ENCODE measurements at places on chromosomes 12 and 14.

DNA sequence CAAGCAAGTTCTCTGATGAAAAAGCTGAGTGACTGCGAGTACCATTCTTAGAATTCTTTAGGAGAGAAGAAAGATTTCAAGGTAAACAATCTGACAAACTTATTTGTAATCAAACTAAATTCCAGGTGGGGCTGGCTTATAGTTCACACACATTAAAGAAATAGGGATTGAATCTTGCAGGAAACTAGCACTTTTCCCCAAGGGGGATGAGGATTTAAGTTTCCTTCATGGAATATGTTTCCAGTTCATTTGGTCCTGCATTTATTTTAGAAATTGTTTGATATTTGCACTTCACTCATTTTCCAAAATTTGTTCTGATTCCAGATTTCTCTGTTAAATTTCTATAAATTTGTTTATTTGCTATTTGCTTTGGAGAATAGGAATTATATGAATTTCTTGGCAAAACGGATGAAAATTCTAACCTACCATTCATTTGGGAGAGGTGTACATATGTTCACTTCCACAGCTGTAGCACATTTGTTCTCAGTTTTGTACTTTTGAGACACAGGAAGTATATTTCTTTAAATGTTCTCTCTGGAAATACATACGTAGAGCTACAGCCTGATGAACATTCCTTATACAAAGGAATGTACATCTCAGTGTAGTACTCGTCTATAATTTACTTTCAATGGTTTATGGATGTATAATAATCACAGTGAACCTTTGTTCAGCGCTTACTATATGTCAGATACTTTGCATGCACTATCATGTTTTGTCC, 145.5 kb downstream of the AKAP6 start:
- no peak for DNase-seq

DNA sequence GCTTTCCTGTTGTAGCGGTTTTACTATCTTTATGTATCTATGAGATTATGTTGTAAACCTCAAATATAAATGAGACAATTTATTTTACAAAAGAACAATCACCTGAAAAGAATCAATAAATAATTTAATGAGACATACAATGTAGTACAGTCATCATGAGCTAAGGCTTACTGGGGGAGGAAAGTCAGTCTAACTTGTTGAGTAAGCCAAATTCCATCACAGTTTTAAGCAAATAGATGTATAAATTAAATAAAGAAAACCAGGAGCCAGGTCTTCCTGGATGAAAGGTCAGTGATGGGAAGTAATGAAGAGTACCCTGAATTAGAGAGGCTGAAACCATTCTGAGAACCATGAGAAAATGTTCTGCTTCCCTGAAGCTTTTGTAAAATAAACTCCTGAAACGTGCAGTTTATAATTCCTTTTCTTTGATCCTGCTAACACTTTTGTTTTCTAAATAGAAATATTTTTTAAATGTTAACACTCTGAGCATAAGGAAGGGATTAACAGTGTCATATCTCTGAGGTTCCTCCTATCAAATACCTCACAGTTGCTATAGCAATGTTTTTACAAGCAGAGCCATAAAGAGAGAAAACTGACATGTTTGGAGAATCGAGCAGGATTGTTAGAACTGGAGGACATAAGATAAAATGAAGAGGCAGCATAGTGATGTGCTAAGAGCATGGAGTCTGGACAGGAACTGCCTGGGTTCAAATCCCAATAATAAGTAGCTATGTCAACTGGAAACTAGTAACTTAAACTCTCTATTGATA, 444.9 kb upstream of the FOXG1 start:
- no peak for DNase-seq

DNA sequence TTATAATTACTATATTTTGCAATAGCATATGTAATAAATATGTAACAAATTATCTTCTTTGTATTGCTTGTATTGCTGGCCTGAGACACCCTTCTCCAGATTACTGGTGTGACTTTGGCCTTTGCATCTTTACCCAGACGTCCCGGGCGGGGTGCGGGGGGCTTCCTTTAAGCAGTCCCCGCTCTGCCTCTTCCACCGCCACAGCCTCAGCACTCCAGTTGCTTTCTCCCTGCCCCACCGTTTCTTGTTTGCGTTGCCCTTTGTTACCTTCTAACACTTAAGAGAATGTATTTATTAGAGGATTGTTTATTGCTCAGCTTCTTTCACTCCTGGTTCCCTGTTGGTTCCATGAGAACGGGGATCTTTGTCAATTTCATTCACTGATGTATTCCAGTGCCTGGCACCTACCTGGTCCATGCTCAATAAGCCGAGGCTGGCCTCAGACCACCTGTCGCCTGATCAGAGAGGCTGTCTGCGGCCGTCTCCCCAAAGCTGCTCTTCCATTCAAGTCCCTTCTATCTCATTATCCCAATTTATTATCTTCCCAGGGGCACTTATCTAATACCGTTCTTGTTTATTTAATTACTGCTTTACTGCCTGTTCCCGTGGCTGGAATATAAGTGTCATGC, 100.5 kb upstream of the RFLNA start:
- DNase-seq = no peak

DNA sequence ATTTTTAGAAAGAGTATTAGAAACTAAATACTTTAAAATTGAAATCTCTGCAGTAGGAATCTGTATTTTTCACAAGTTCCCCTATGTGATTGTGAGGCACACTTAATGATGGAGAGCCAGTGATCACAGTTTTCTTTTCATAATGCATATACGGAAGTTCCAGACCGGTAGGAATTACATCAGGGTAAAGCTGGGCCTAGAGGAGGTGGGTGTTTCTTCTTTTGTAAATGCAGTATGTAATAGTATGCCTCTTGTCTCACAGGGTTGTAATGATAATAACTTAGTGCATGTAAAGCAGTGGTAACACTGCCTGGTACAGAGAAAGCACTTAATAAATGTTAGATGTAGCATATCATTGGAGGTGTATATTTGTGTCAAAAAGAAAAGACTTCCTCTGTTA, 57.2 kb upstream of the LRTM2 start:
- DNase-seq = no peak
